Stimulated activated CD4-positive, alpha-beta T cell treated with anti-CD3 and anti-CD28 coated beads, Interleukin-1b, Interleukin-23, amount 100 ng/mL, for 24 hours (primary cell): ENCODE measurements at places on chromosomes 4 and X.

DNA sequence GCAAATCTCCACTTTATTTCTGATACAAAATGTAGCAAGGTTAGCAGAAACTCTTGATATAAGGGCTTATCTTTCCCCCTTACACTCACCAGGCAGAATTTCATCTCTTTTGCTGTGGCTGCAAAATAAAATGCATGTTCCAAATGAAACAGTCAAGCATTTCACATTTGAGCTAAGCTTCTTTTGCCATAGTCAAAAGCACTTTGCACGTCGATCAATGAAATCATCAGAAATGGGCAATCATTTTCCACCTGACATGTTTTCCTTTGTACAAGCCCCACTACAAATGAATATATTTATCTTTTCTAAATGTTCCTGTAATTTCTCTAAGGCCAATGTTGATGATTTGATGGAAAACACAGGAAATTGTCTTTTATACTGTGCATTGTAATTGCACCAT lies 178.4 kb downstream of the ANKRD50 start:
- no peak for DNase-seq

DNA sequence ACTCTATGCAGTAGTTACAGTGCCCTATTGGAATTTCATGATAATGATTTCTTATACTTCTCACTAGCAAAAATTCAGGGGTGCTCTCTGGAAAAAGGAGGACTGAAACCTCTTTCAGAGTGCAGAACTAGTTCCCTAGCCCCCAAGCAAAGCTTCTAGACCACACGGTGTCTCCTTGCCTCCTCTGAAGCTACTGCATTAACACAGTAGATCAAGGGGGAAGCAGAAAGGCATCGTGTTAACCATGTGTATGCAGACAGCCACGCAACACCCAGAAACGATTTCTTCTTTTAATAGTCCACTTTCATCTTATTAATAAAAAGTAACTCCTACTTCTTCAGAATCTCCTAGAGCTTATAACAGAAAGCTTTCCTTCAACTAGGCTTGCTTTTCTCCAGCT lies 44.7 kb downstream of the MAML3 start:
- DNase-seq = no peak

DNA sequence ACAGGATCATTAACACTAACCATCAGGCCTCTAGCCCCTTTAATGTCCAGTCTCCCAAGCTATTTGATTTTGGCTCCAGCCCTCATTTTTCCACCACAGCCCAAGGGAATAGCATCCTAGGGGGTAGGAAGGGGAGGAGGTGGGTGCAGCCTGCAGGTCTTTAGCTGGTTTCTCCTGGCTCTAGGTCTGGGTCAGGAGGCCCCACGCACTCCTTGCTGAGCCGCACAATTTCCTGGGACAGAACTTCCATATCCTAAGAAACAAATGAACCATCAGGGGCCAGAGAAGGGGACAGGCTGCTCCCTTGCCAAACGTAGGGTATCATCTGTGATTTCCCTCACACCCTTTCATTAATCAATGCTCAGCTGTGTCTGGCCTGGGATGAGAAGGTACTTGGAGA lies 2.4 kb upstream of the KCND1 start:
- DNase-seq = no peak

DNA sequence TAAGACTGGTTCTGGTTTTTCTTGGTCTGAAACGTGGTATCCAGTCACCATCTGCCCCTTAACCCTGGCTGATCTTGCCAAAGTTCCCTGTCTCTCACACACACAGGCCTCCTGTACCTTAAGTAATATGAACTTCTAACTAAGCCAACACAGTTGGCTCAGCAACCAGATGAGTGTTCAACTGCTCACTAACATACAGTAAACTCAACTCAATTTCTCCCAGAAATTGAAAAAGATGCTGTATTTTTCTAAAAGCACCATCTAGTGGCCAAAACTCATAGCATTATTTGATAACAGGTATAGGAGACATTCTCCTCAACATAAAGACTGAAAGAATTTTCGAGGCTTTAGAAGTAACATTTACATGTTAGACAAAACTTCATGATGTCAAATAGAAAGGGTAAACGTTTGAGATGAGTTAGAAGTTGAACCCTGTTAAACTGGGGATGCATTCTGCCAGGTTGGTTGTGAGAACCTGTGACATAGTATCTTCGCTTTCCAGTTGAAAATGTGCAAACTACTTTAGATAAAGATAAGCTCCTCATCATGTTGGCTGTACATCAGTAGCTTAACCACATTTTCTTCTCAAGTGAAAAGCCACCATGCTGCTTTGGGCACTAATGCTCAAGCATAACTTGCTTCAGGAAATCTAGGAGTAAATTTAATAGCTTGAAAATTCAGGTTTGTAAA lies 31.2 kb downstream of the CCNI start:
- no peak for DNase-seq

DNA sequence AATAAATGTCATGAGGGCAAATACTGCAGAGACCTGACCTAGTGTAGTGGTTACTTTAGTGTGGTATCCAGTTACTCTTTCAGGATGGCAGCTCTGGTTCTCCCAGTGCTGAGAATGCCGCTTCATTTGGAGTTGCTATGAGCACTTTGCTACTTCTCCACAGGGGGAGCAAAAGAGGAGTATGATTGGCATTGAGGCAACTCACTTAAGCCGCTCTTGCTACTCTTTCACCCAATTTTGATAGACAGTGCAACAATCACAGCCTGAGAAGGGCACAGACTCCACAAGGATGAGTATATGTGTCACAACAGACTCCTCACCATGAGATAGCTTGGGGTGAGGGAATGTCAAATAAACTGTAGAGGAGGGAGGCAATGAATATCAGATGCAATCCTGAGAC lies 81.2 kb downstream of the NPY1R start:
- no peak for DNase-seq

DNA sequence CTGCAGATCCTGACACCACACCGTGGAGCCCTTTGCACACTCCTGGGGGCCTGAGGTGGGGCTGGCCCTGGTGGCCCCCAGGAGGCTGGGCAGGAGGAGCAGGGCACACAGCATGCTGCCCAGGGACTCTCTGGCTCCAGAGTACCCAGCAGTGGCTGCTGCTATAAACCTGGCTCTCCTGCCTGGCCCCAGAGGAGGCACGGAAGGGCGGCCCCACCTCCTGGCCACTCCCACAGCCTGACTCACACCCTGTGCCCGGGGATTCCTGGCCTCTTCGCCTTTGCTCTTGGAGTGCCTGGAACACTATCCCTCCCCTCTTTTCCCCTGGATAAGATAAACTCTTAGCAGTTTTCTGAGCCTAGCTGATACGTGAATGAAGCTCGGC lies at the start of gene PSAPL1:
Gene PSAPL1 (minus strand): TSS at position 165 of the 385 bp plus-strand sequence. CDS start 51 bp downstream, at position 114.
- no peak for DNase-seq

DNA sequence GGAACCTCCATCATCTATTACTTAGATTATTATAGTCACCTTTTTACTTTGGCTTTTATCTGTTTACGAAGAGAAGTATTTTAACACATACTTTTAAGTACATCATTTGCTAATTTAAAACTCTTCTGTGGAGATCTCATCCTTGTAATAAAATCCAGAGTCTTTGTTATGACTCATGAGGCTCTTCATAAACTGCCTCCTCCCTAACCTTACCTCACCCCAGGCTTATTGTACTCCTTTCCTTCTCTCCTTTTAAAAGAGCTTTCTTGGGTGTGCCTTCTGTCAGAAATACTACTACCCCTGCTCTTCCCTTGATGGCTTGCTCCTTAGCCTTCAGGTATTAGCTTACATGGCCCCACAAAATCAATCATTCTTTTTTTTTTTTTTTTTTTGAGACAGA lies 6.6 kb downstream of the ARL9 start:
- no peak for DNase-seq

GRCh38 chrX:46461660-46462191 lies 83.5 kb downstream of the ZNF674 start:
- no peak for DNase-seq

DNA sequence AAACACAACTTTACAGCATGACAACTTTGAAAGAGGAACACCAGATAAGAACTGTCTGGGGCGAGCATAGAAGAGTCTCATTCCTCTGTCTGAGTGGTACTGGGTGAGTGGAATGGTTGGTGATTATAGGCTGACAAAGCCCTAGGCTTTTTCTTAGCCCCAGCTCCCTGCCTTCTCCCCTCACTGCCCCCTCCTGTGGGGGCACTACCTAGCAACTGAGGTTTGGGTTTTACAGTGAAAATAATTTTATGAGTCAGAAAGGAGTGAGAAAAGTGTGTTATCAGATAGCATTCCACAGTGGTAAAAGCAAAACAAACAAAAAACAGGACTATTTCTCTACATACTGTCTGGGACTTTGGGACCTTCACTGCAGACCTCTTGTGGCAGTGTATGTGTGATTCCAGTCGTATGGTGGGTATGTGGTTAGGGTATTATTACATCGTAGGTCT lies 10.5 kb upstream of the TMEM165 start:
- no peak for DNase-seq

DNA sequence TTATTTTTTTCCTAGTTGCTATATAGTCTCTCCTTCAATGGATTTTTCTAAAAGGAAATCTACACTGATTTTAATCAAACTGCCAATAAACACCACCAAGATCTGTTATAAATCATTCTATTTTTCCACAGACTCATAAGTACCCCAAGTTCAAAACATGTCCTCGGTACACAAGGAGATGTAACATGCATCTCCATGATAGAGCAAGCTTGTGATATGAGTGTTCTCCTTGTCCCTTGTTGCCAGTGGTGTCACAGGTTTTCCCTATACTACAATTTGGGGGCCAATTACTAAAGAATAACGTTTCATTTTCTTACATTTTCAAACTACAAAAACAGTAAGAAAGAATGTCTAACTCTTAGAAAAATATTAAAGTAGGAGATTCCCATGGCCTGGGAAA lies 491 bp downstream of the ARHGEF6 start:
- DNase-seq = no peak

GRCh38 chrX:71070531-71070930 lies 2.4 kb upstream of the SNX12 start:
- DNase-seq = no peak

DNA sequence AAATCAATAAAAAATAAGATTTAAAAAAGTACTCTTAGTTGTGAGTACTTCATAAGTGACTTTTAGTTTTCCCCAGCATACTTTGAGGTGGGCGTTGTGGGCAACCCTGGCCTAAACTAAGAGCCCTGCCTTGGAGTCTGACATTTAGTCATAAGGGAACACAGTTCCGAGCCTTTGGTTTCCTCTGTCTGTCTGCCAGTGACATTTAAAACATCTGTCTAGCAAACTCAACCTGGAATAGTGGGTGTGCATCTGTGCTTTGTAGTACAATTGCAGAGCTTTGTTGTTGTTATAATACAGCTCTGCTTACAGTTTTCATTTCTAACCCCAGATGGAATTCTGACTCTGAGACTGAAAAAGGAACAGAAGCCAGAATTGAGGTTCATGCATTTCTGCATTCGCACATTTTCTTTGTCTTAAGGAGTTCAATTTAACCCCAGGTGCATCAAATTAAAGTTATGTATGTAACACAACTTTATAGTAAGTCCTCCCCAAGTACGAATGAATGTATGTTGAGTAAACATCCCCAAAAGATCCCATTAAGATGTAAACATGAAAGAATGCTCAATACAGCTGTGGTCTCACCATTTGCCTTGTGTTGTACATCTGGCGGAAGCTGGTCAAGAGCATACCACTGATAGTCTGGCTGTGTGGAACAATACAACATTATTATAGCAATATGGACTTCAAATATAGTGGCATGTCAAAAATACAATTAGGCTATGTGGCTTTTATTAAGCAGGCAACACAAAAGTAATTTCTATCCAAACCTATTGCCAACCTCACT lies 25.9 kb downstream of the TNIP3 start:
- DNase-seq = peak; percentile 14

DNA sequence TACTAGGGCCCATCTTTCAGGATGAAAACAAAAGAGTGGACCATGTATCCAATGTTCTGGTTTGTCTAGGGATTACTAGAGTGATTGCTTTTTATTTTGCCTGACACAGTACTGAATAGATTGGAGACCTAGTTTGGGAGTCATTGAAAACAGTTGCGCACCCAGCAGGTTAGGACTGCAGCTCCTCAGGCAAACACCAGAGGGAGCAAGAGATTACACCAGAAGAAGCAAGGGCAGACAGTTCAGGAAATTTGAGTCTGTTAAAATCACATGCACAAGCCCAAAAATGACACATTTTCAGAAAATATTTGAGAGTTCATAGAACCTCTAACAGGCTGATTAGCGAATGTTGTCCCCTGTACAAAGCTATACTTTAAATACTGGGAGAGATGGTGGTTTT lies 55.6 kb downstream of the CYLC1 start:
- DNase-seq = no peak

DNA sequence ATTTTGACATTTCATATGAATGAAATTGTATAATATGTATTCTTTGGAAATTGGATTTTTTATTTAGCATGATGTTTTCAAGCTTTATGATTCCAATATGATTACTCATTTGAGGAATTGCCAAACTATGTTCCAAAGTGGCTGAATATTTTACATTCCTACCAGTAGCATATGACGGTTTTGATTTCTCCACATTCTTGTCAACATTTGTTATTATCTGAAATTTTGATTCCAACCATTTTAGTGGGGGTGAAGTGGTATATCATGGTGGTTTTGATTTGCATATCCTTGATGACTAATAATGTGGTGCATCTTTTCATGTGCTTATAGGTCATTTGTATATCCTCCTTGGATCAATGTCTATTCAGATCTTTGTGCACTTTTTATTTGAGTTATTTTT lies 2.6 kb upstream of the BEX1 start:
- DNase-seq = no peak

- DNase-seq = no peak
Measured at GRCh38 chrX:55326985-55327384, 62.3 kb upstream of the PAGE3 start.

GRCh38 chr4:183637461-183637860 lies 21.5 kb downstream of the RWDD4 start:
- DNase-seq = no peak

GRCh38 chr4:14918336-14918735 lies 83.9 kb upstream of the CPEB2 start:
- DNase-seq = no peak

- DNase-seq = no peak
Measured at GRCh38 chr4:153757407-153757806, 2.4 kb downstream of the RNF175 start.

- DNase-seq = no peak
Measured at GRCh38 chrX:33330798-33331197, 119.4 kb upstream of the DMD start.

GRCh38 chr4:22897520-22898108 lies 204.9 kb downstream of the GBA3 start:
- no peak for DNase-seq

DNA sequence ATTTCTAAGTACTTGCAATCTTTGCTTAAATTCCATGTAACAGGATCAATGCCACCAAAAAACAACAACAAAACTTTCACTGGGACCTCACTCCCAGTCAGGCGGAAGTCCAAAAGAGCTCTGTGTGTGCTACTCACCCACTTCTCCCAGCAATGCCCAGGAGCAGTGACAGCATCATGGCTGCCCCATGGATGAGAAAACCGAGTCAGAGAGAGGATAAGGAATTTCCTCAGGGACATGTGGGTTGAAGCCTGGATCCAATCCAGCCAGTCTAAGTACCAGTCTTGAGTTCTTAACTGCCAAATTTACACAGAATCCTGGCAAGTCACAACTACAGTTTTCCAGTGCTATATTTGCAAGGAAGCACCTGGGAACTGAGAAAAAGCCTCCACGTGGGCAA lies 64.5 kb downstream of the STX18 start:
- no peak for DNase-seq
